ENCODE measurements at places on chromosomes 3 and 15. TPM values are rescaled to one million over a fixed set of nuclear protein-coding genes. Genes with fewer than 3 reads are reported as not detected.

- ATAC-seq: no peak
Measured at GRCh38 chr15:62288361-62289017, 123.4 kb upstream of the C2CD4B start.

DNA sequence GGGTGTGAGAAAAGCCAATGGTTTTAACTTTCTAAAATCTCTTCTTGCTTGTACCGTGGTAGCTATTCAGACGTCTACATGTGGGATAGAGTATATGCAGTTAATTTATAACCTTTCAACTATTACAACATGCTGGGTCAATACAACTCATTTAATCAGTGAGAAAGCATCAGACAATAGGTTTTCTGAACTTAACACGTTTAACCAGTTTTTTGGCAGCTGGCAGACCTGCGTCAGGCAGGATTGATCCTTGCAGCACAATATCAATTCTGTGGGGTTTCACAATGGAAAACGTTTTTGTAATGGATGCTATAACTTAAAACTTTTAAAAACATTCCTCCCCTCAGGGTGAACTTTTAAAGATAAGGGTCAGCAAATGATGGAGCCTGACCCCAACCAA lies 6.5 kb downstream of the GNB5 start:
- ATAC-seq: no peak

DNA sequence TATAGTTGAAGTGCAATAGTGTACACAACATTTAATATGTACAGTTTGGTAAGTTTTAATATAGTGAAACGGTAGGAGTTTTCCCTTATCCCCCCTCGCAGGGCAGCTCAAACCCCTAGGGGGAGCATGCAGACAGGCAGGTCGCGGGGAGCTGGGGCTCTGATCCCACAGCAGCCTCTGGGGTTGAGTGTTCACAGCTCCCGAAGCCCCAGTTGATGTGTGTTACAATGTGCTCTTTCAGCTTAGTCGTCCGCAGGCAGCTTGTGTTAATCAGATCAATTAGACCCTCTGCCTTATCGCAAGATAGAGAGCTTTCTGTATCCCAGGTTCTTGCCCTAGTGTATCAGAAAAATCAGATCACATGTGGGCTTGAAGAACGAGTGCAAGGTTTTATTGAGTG lies 143.1 kb upstream of the CHRNA7 start:
- no peak for ATAC-seq

DNA sequence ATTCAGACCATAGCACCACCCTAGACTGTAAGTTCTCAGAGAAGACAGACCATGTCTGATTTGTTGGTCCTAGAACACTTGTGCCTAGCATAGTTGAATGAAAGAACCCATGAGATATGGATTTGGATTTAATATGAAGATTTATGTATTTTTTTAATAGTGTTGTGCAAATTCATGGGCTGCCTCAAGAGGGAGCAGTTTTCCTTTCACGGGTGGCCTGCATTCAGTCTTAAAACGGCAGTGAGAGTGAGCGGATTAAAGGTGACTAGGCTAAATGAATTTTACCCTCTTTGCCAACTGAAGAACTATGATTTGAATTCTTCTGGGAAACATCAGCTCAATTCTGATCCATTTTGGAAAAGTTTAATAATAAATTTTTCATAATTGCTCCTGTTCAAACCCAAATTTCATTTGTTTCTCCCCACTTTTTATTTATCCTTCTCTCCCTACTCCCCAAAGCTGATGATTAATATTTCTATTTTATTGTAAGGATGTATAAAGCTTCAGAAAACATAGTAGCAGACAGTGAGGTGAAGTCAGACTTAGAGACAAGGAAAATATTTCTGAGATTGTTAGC lies 67.3 kb downstream of the MORC1 start:
- no peak for ATAC-seq

- ATAC-seq: no peak
Measured at GRCh38 chr15:40121911-40122638, 13.4 kb upstream of the BMF start.

GRCh38 chr3:88364926-88365325 lies 215.2 kb downstream of the C3orf38 start:
- no peak for ATAC-seq

DNA sequence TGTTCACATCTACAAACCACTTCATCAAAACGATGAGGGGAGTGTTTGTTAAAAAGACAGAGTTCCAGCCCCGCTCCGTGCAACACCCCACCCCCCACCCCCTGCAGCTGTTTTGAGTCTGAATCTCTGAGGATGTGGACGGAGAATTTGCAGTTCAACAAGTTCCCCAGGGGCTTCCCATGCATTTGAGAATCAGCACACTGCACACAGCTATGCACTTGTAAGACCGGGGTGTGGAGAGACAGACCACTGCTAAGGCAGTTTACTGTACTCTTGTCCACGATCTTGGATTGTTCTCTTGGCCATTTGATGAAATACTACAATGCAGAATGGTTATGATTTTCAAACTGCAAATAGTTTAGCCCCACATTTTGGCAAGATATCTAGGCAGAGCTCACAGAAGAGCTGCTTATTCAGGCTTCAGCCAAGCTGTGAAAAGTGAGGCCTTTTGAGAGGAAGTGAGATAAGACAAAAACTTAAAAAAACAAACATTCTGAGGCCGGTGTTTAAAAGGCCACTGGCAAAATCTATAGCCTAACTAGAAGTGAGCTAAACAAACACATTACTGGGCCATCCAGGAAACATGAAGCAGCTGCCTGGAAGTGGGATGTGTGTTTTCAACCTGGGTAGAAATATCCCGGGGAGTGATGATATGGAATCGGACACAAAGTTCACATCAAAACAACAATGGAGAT lies 308.2 kb upstream of the ADAMTS9 start:
- no peak for ATAC-seq

DNA sequence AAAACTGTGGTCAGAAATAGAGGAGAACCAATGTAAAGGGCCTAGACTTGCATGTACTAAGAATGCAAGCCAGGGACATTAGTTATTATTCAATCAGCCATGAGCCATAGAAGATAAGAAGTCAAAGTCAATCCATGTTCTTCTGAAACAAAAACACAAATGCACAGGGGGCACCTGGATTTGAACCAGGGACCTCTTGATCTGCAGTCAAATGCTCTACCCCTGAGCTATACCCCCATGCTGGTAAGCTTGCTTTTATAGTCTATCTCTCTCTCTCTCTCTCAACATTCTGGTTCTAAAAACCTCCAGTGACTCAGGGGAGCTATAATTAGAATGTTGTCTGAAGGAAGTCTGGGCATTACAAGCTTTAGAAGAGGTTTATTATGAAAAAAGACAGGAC lies 85.6 kb upstream of the ACP3 start:
- no peak for ATAC-seq

DNA sequence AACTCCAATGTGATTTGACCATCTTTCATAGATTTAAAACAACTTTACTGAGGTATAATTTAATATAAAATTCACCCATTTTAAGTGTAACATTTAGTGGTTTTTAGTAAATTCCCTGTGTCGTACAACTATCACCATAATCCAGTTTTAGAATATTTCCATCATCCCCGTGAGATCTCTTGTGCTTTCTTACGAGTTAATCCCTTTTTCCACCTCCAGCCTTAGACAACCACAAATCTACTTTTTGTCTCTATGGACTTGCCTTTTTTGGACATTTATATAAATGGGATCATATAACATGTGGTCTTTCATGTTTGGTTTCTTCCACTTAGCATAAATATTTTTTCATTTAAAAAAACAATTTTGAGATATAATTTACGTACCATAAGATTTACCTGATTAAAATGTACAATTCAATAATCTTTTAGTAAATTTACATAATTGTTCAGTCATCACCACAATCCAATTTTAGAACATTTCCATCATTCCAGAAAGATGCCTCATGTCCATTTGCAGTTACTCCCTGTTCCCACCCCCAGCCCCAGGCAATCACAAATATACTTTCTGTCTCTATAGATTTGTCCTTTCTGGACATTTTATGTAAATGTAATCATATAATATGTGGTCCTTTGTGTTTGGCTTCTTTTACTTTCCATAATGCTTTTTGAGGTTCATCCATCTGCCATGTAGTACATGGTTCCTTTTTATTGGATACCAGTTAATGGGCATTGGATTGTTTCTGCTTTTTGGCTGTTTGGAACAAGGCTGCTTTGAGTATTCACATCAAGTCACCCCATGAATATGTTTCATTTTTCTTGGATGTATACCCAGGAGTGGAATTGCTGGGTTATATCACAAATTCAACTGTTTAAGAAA lies 3.1 kb downstream of the OXSR1 start:
- ATAC-seq: no peak

DNA sequence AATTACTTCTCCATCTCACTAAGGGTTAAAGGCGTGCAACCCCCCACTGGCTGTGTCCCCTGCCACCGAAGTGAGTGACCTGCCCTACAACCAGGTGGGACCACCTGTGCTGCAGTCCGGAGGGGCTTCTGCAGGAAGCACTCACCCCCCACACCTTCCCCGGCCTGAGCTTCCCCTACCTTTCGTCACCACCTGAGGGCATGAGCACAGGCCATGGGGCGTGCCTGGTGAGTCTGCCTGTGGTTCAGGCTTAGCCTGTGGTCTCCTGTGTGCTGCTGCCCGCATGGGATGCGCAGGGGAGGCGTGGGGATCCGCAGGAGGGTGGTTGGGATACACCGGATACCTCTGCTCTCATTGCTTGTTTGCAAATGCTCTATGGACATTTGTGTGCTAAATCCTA lies 46.0 kb downstream of the KLHL25 start:
- no peak for ATAC-seq

DNA sequence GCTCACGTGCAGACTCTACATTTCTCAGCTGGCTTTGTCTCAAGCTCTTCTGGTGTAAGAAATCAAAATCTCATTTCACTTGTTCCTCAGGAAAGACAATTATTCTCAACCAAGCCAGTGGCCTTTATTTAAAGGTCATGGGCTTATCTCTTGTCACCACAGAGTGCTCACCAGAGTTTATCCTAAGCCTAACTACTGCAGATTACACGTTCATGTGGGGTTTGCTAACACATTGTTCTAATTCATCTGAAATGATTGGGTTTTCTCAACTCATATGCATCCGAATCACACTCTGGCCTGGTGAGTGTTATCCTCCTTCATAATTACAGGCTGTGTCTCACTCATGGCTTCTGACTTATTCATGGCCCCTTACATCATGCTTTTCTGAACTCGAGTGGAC lies 83.3 kb upstream of the TSC22D2 start:
- no peak for ATAC-seq

GRCh38 chr3:72738752-72739530 lies 109.3 kb downstream of the SHQ1 start:
- peak; percentile 96 for ATAC-seq

DNA sequence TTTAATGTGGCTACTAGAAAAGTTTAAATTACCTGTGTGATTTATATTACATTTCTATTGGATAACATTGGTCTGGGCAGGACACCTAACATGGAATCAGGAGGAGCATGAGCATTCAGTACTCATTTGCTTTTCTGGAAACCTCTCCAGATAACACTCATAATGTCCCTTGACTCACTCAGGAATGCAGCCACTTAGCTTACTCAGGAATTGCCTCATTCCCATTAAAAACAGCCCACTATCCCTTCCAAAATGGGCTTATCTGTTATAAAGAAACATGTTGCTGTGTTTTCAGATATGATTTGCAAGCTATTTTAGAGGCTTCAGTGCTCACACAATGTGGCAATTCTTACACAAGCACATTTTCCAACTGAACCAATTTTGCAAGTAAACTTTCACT lies 17.1 kb downstream of the GBE1 start:
- no peak for ATAC-seq

- ATAC-seq: no peak
Measured at GRCh38 chr3:127630811-127631714, 2.1 kb downstream of the PODXL2 start.

DNA sequence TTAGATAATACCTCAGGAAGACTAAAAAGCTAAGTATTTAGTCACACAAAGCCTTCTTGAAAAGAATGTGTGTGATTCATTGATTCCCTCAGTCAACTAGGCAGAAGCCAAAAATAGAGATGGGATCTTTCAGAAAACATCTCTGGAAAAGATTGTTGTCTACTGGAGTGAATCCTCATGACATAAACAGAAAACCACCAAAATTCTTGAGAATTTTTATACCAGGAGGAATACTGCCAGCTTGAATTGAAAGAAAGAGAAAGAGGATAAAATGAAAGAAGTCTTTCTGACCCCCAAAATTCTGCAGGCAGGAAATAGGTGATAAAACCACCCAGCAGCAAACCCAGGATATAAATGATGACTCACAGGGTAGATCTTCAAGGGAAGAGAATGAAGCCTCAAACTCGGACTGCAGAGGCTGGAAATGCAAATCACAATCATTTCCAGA lies 363.1 kb upstream of the PLSCR5 start:
- ATAC-seq: no peak

DNA sequence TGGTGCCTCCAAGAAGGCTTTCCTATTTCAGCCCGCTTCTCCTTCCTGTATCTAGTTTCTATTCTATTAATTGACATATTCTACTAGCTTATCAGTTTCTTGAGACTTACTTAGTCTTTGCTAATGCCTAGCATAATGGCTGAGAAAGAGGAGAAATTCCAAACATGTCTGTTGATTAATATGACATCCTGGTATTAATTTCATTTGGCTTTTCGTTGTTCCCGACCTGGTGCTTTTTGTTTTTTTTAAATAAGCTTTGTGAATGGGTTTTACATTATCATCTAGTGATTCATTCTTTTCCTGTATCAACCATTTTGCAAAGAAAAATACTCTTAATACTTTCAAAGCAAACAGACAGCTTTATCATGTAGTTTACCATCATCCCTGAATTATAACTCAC lies 13.1 kb downstream of the WDR53 start:
- no peak for ATAC-seq

- ATAC-seq: peak; percentile 37
Measured at GRCh38 chr15:69298697-69299441, at the start of gene PAQR5. PAQR5 (plus strand) TSS chr15:69298912; CDS start chr15:69360081, 61,169 bp downstream.

DNA sequence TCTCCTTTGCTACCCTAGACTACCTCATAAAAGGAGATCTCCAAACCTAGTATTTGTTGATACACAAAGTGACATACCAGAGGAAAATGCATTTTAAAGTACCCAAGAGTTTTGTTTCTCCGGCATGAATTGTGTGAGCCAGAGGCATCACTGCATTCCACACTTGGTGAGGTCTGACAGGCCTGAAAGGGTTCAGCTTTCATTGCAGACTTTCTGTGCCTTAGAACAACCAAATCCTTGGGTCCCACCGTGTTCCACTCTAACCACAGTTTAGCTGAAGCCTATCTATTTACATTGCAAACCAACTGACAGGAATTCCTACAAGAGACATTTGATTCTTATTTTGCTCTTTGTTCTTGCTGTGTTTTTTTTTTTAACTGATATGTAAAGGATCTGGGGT lies 21.0 kb upstream of the EID1 start:
- ATAC-seq: no peak

Gene ALG1L2
- 1.1 TPM for total RNA-seq

Gene COL6A5
- total RNA-seq: not detected

Gene HEMK1
- 47.5 TPM for total RNA-seq

Gene CLDN16
- total RNA-seq: not detected

Gene CALML4
- 12.5 TPM for total RNA-seq

Gene REC114
- total RNA-seq: not detected

Measured in activated T-helper 17 cell treated with anti-CD3 and anti-CD28 coated beads, Interleukin-2, amount 50 U/mL, for 72 hours (primary cell).